Stimulated activated CD4-positive, alpha-beta T cell treated with anti-CD3 and anti-CD28 coated beads, TNF-alpha, amount 100 ng/mL, for 4 hours (primary cell): ENCODE measurements at places on chromosomes 7 and 10.

- DNase-seq, result no peak
Measured at GRCh38 chr10:122190176-122190943, 80.7 kb upstream of the BTBD16 start.

GRCh38 chr7:45407730-45408408, 166.3 kb upstream of the ADCY1 start:
- DNase-seq, result no peak

- DNase-seq, result no peak
Measured at GRCh38 chr10:30828680-30829079, 199.1 kb upstream of the LYZL2 start.

DNA sequence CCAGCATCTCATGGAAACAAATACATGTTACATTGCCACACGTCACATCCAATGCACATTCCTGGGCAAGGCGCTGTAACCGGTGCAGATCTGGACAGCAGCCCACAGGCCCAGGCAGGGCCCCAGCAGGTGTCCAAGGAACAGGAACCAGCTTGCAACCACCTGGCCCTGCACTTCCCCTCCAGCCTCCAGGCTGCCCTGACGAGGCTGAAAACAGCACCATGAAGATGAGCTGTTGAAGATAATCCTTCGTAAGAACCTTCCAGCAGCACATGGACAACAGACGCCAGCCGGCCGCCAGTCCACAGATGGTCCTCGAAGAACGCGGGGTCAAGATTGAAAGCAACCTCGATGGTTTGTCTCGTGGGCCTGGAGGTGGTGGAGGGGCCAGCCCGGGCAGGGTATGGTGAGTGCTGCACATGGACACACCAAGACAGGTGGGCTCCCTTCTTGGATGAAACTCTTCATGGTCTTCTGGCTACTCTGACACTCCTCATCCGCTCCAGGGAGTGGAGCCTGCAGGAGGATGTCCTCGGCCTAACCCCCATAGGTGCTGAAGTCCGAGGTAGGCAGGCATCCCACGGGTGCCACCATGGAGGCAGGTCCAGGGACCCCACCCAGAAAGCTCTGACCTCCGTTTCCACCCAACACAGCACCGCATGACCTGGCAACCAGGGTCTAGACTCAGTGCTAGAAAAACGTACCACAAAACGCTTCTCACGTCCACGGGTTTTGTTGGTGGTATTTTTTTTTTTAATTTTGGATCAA, 22.9 kb downstream of the PDGFA start:
- DNase-seq, result no peak

DNA sequence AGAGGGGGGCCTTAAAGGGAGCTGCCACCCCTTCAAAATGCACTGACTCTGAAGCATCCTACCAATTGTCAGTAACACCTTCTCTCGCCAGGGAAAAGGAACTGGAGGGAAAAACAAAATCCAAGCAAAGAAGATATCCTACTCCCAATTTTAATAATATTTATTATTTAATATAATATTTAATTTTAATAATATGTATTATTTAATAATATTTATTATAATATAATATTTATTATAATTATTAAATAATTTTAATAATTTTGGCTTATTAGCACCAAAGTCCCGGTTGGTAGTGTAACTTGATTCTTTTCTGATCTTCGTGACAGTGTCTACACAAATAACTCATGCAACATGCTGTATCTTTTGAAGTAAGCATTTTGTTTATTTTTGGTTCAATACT, 58.6 kb upstream of the AGBL3 start:
- DNase-seq, result no peak

- no peak for DNase-seq
Measured at GRCh38 chr7:7491044-7491443, 44.6 kb downstream of the COL28A1 start.

DNA sequence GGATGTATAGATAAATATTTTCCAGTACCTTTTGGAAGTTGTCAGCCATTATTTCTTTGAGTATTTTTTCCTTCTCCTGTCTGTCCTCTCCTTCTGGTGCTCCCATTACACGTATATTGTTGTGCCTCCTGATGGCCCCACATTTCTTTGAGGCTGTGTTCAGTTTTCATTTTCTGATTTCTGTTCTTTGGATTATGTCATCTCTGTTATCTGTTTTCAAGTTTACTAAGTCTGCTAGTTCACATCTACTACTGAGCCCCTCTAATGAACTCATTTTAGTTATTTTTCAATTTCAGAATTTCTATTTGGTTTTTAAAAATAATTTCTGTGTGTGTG, 16.3 kb downstream of the RBM33 start:
- no peak for DNase-seq

GRCh38 chr10:92801978-92802872, 46.1 kb upstream of the EXOC6 start:
- DNase-seq, result no peak

DNA sequence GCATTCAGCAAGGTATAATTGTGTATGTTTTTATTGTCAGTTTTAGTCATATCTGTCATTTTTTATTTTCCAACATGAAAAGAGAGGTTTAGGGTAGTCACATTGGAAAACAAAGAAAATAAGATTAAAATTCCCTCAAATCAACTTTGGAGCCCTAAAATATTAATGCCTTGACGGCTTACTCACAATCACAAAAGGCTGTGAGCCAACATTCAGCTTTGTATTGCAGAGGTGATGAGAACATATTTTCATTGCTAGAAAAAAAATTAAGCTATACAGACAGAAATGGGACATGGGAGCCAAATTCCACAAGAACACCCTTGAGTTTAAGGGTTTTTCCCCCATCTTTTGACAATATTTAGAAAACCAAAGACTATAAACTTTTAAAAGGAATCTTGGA, 30.2 kb downstream of the CALD1 start:
- no peak for DNase-seq

GRCh38 chr10:6197321-6197720, 5.4 kb upstream of the PFKFB3 start:
- DNase-seq, result no peak

DNA sequence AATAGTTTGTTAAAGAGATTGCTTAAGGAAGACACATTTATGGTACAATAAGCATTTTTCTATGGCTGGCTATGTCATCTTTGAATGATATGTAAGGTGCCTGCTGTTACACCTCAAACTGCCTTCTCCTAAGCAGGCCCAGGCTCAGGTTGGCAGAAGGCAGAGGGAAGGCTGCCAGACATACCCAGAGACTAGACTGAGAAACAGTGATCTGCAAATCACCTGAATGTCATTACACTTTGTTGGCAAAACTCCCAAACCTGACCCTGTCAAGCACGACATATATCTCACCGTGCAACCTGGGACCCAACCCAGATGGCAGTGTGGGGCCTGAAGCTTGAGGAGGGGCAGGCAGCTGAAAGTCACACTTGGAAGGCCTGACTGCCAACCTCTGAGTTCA, 136.6 kb upstream of the TARP start:
- no peak for DNase-seq

DNA sequence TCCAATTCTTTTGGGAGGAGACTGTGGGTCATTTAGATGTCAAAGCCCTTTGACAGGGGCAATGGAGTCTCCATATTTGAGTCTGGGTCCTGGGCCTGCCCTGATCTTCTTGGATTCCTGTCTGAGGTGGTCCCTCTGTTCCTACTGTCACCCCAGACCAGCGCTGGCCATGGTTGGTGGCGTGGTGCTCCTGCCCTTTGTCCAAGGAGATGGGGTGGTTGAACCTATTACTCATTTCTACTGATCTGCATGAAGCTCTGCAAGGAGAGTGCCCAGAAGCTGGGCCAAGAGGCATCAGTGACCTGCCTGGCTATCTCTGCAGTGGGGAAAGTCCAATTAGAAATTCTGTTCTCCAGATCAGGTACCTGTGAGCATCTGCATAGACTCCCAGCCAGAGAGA, 355.6 kb upstream of the NUPR2 start:
- DNase-seq, result no peak

DNA sequence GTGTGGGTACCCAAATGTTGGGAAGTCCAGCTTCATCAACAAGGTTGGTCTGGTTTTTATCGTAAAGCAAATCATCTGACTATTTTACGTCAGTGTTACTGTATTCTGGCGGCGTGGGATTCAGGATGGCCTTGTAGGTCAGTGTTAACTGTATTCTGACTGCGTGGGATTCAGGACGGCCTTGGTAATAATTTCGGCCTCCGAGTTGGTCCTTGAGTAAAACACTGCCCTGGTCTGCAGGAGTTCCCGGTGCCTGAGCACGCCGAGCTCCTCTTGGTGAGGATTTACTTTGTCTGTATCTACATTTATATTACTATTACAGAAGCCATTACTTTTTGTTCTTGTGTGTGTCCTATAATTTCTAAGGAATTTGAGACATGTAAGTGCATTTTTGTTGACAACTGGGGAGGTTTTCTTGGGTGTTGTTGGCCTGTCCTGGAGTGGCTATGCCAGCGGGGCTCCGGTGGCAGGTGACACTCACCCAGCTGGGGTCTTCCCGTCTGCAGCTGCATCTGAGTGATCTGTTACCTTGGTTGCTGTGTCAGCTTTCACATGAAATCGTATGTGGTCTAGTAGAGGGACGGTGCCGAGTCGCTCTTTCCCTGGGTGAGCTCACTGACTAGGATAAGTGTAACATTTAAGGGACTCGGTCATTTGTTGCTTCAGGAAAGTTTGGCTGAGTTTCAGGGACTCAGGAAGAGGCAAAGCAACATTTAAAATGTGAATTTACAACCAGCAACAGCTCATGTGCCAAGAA, 9.2 kb downstream of the GTPBP4 start:
- DNase-seq, result no peak

- no peak for DNase-seq
Measured at GRCh38 chr10:78518224-78518623, 484.6 kb downstream of the RPS24 start.

DNA sequence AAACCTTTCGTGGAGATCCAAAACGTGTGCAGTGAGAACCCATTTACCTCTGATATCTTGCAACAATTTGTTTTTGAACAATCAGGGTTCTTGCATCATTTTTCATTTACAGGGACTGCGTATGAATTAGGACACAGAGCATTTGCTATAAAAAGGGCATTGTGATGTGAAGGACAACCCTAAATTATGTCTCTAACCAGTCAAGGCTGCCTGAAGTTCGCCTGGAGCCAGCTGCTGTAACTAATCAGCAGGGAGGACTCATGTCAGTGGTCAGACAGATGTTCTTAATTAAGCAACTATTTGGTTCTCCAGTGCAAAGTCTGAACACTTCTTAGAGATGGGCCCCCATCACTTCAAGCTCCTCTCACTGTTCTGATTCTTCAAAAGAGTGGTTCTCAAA, 674.8 kb downstream of the KCNMA1 start:
- no peak for DNase-seq

GRCh38 chr10:102335184-102335583, 60.3 kb upstream of the NFKB2 start:
- DNase-seq, result no peak

GRCh38 chr10:125152450-125153368, 7.7 kb downstream of the CTBP2 start:
- no peak for DNase-seq

DNA sequence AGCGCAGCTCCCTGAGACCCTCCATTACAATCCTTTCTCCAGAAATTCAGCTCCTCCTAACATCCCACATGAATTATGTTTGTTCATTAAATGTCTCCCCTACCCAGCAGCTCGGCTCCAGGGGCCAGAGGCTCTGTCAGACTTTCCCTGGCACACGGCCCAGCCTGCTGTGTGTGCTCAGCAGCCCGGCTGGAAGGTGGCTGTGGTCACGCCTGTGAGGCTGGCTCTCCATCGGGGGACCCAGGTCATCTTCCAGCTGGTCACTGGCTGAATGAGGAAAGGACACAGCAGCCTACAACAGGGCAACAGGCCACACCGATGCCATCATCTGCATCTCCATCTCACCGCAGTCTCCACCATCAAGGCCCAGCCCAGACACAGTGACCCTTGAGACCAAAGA, 219.8 kb downstream of the MAD1L1 start:
- no peak for DNase-seq

DNA sequence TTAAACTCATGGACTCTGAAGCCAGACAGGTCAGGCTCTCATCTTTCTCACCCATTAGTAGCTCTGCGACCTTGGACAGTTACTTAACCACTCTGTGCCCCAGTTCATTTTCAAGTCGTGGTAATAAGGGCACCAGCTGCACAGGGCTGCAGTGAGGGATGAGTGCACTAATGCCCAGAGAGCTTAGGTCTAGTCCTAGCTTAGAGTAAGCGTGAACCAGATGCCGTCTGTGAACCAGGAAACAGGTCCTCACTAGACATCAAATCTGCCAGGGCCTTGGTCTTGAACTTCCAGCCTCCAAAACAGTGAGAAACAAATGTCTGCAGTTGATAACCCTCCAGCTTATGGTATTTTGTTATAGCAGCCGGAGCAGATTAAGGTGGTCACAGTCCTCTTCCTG, 222.4 kb upstream of the PFKP start:
- no peak for DNase-seq

GRCh38 chr7:64098-64915, 128.1 kb upstream of the FAM20C start:
- DNase-seq, result no peak

GRCh38 chr7:37825038-37825437, 23.4 kb upstream of the NME8 start:
- no peak for DNase-seq

DNA sequence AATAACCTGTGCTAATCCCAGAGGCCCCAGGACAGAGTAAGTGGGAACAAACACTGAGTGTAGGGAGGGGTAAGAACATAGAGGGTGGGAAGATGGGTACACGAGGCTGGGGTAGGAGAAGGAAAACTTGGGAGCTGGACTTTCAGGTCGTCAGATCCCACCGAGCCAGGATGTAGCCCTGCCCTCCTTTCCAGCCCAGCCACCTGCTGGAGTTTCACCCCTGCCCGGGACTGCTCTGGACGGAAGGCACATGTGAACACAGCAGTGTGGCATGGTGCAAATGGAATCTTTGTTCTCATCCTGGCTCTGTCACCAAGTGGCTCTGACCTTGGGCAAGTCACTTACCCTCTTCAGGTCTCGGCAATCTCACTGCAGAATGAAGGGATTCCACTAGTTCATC, 52.8 kb downstream of the PODXL start:
- DNase-seq, result no peak

GRCh38 chr10:86793696-86794095, 37.3 kb downstream of the BMPR1A start:
- no peak for DNase-seq

- no peak for DNase-seq
Measured at GRCh38 chr10:18681971-18682411, 22.8 kb downstream of the ARL5B start.

GRCh38 chr7:38736138-38736537, 105.0 kb upstream of the AMPH start:
- DNase-seq, result no peak

DNA sequence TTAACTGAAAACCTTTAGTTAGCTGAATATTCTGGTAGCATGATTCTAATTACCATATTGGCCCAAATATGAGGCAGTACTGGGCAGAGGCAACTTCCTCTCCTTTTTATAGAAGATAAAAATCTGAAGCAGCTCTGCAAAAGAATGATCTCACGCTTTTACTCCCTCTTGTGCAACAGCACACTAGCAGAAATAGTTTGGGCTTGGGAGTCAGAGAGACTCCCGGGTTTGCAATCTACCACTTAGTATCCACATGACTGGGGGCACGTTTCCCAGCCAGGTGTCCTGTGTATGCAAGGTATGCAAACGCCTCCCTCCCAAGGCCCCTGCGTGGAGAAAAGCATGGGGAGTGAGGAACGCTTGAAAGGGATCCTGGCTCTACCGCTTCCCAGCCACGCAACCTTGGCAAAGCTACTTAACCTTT, 47.2 kb upstream of the RHEB start:
- no peak for DNase-seq

- DNase-seq, result no peak
Measured at GRCh38 chr10:108393089-108393488, 1228.6 kb upstream of the SORCS1 start.

GRCh38 chr10:115402699-115403098, 309.5 kb downstream of the ATRNL1 start:
- DNase-seq, result no peak
